Activated naive CD8-positive, alpha-beta T cell treated with anti-CD3 and anti-CD28 coated beads for 36 hours (primary cell): ENCODE measurements at places on chromosomes 16 and 17. TPM values are rescaled to one million over a fixed set of nuclear protein-coding genes. Genes with fewer than 3 reads are reported as not detected.
A peak's percentile ranks its signal among the peaks of the same experiment; 100 is the strongest.

GRCh38 chr17:32584792-32585191 is 98.0 kb downstream of the CDK5R1 start:
- no peak overlapping the region for H3K27ac ChIP-seq
- H3K4me1 ChIP-seq: peaks cover 9% of the 10 kb centered on the region
- H3K27me3 ChIP-seq: no peaks in the 10 kb centered on the region

- H3K4me1 ChIP-seq: peaks cover 7% of the 10 kb centered on the region
- H3K4me3 ChIP-seq: no peak overlapping the region
- H3K36me3 ChIP-seq: no peaks in the 10 kb centered on the region
Measured at GRCh38 chr17:4768298-4768697, 3.4 kb upstream of the TM4SF5 start.

GRCh38 chr17:27577121-27577761 is 53.7 kb upstream of the LGALS9 start:
- H3K4me1 ChIP-seq: peaks cover 72% of the 10 kb centered on the region
- peaks cover 36% of the 10 kb centered on the region for H3K36me3 ChIP-seq
- H3K27ac ChIP-seq: peak overlapping the region; percentile 55
- H3K4me3 ChIP-seq: no peak overlapping the region

DNA sequence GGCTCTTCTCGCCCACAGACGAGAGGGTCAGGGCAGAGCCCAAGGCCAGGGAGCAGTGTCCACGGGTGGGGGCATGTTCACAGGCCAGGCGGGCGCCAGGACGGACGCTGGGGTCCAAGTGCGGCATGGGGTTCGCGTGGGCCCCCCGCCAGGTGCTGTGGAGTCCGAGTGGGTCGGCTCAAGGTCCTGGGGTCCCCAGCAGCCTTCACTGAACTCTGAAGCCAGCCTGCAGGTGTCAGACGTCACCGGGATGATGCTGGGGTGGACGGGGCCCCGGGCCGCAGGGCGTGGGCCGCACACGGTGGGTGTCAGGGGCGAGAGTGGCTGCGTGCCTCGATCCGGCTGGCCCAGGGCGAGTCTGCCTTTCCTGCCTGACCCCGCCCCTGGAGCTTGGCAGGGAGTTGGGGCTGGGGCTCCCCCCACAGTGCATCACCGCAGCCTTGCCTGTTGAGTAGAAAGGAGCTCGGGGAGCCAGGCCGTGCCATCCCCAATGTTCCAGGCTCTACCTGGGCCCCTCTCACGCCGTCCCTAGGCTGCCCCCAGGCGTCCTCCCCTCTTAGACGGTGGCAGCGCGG is 19.0 kb downstream of the CACNA1H start:
- no peak for DNase-seq
- H3K27me3 ChIP-seq: no peaks in the 10 kb centered on the region
- H3K4me1 ChIP-seq: no peaks in the 10 kb centered on the region
- no peak overlapping the region for H3K4me3 ChIP-seq
- H3K36me3 ChIP-seq: no peaks in the 10 kb centered on the region
- no peak overlapping the region for H3K27ac ChIP-seq

DNA sequence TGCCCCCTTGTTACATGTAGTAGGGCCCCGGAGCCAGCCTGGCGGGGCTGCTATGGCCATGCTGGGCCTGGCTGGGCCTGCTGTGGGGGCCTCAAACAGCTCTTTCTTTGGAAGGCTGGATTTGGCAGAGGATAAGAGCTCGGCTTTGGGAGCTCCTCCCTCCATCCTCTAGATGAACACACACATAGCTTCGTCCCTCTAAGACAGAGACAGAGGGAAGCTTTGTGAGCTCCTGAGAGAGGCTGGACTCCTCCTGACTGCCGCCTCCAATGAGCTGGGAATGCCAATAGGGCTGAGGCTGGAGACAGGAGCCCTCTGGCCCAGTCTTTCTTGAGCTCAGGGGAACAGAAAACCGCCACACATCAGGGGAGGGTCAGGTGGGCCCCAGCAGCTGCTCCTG is 37.3 kb upstream of the CDC42EP4 start:
- H3K27ac ChIP-seq: no peak overlapping the region
- H3K27me3 ChIP-seq: no peaks in the 10 kb centered on the region
- DNase-seq: no peak
- H3K36me3 ChIP-seq: no peaks in the 10 kb centered on the region
- H3K4me1 ChIP-seq: no peaks in the 10 kb centered on the region

DNA sequence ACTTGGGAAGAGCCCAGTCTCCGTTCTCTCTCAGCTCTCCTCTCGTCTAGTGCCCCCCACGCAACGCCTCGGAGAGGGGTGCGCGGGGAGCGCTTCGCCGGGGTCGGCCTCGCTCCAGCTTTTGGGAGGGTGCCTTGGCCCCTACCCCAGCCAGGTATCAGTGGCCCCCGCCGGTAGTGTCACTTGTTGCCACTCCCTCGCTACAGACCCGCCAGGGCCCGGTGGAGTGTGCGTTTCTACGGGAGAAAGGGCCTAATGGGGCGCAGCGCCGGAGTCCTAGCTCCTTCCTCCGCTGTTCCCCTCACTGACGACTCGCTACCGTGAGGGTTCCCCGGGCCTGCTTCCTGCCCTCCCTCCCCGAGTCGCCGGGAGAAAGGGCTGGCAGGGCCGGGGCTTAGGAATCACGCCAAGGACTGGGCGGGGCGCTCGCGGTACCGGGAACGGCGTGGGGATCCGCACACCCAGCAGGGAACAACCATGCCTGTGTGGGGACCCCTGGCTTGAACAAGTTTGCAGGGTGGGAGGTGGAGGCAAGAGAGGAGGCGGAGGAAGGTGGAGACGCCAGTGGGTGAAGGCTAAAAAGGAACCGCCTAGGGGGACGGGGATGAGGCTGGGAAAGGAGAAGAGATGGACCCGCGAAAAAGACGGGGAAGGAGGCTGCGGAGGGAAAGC is 997 bp upstream of the CDH11 start:
- no peaks in the 10 kb centered on the region for H3K4me1 ChIP-seq
- H3K36me3 ChIP-seq: no peaks in the 10 kb centered on the region
- H3K27ac ChIP-seq: no peak overlapping the region
- no peak overlapping the region for H3K4me3 ChIP-seq
- H3K27me3 ChIP-seq: peaks cover 53% of the 10 kb centered on the region
- DNase-seq: no peak

- H3K36me3 ChIP-seq: no peaks in the 10 kb centered on the region
- H3K27me3 ChIP-seq: no peaks in the 10 kb centered on the region
- peak overlapping the region; percentile 47 for H3K27ac ChIP-seq
- peak overlapping the region; percentile 82 for H3K4me3 ChIP-seq
Measured at GRCh38 chr17:82050152-82050760, 1.4 kb downstream of the RFNG start.

- no peaks in the 10 kb centered on the region for H3K4me1 ChIP-seq
- H3K27me3 ChIP-seq: peaks cover 4% of the 10 kb centered on the region
- no peak for DNase-seq
Measured at GRCh38 chr17:13704333-13704732, 102.6 kb upstream of the HS3ST3A1 start.

DNA sequence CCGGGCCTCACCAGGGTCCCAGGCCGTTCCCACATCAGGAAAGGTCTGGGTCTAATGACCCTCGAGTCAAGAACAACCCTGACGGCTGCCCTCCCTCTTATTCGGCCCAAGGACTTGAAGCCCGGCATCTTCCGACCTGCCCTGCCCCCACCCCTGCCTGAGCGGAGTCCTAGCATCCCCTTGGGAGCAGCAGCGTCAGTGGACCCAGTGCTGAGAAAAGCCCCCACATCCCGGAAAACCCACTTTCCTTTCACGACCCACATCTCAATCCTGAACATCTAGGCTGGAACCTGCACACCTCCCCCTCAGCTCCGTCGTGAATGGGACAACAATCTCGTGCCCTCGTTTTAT is 769 bp downstream of the TMEM88 start:
- H3K36me3 ChIP-seq: peaks cover 21% of the 10 kb centered on the region
- H3K27me3 ChIP-seq: no peaks in the 10 kb centered on the region
- peaks cover 35% of the 10 kb centered on the region for H3K4me1 ChIP-seq
- no peak for DNase-seq

DNA sequence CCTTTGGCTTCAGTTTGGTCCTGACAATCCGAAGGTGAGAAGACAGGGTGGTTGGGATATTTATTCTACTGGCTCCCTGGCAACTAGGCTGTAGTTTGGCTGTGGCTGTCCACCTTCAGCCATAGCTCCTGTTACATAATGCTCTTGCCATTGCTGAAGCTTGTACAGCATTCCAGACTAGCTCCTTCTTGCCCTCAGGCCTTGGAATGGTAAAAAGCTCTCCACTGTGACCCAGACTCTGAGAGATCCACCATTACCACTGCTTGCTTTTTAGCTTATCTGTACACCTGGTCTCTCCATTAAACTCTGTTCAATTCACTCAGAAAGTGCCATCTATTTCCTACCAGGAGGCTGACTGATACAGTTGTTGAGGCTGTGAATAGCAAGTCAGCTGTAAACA is 231.8 kb upstream of the MON1B start:
- DNase-seq: no peak
- no peaks in the 10 kb centered on the region for H3K4me1 ChIP-seq
- H3K27me3 ChIP-seq: no peaks in the 10 kb centered on the region

- no peak overlapping the region for H3K4me3 ChIP-seq
- peaks cover 4% of the 10 kb centered on the region for H3K4me1 ChIP-seq
- no peak overlapping the region for H3K27ac ChIP-seq
- H3K27me3 ChIP-seq: no peaks in the 10 kb centered on the region
- DNase-seq: peak; percentile 75
Measured at GRCh38 chr16:4330277-4330874, 14.5 kb downstream of the GLIS2 start.

- no peaks in the 10 kb centered on the region for H3K27me3 ChIP-seq
- no peak for DNase-seq
- H3K4me1 ChIP-seq: peaks cover 16% of the 10 kb centered on the region
- H3K4me3 ChIP-seq: no peak overlapping the region
- H3K27ac ChIP-seq: no peak overlapping the region
Measured at GRCh38 chr16:69404275-69404805, 18.5 kb upstream of the TERF2 start.

GRCh38 chr17:63140255-63140654 is 174.2 kb downstream of the TANC2 start:
- peaks cover 1% of the 10 kb centered on the region for H3K36me3 ChIP-seq
- peaks cover 8% of the 10 kb centered on the region for H3K4me1 ChIP-seq
- no peak for DNase-seq

- no peaks in the 10 kb centered on the region for H3K27me3 ChIP-seq
- no peak overlapping the region for H3K4me3 ChIP-seq
- peaks cover 11% of the 10 kb centered on the region for H3K4me1 ChIP-seq
- no peak overlapping the region for H3K27ac ChIP-seq
Measured at GRCh38 chr17:81228420-81228819, 5.7 kb upstream of the CEP131 start.

DNA sequence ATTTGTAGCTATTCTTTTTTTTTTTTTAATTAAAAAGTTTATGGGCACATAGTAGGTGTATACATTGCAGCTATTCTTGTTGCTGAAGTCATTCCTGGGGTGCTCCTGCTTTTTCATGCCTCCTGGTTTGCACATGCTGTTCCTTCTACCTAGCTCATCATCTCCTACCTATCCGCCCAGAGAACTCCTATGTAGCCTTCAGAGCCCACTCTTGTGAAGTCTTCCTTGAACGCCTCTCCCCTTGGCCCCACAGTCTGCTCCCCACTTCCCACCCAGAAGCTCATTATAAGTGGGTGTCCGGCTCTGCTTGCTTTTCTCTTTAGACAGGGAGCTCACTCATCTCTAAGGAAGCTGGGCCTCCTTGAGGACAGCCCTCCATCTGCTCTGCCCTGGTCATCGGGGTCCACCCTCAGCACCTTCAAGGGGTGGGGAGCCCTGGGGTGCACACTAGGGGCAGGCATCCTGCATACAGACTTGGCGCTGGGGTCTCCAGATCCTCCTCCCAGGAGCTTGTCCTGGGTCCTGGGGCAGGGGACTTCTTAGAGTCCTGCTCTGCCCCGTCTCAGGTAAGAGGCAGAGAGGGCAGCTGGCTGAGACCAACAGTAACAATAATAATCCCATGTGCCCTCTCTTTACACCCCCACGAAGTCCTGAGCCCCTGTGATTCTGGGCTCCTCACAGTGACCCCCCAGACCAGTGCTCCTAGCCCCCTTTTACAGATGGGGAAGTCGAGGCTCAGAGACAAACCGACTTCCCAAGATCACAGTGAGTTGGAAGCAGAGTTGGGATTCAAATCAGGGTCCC is 3.5 kb upstream of the B9D1 start:
- peaks cover 22% of the 10 kb centered on the region for H3K4me1 ChIP-seq
- H3K36me3 ChIP-seq: no peaks in the 10 kb centered on the region
- no peak overlapping the region for H3K4me3 ChIP-seq

DNA sequence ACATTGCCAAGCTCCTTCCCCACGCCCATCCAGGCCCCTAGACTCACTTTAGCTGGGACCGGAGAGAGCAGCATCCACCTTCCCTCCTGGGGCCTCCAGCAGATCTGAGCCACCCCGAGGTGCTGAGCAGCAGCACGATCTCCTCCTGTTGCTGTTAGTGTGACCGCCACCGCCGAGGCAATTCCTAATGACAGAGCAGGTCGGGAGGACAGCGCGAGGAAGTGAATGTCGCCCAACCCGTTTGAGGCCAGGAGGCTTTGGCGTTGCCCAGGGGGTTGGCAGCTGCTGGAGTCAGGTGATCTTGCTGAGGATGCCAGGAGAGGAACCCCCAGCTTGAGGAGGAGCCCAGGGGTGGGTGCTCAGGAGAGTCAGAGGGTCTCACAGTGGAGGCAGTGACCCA is at the start of gene RNF222:
Gene RNF222, minus strand, starts transcription at position 192 of the 400 bp plus-strand sequence. CDS start 4,366 bp downstream, outside the sequence.
- H3K4me3 ChIP-seq: no peak within 1 kb of the TSS
- no peak within 1 kb of the TSS for H3K27ac ChIP-seq
- H3K4me1 ChIP-seq: peaks cover 9% of the 10 kb centered on the region
- peaks cover 17% of the 10 kb centered on the region for H3K27me3 ChIP-seq
- DNase-seq: no peak

GRCh38 chr17:36858119-36859002 is 78.9 kb upstream of the LHX1 start:
- no peak overlapping the region for H3K27ac ChIP-seq
- no peak for DNase-seq
- no peaks in the 10 kb centered on the region for H3K36me3 ChIP-seq
- H3K27me3 ChIP-seq: peaks cover 4% of the 10 kb centered on the region
- H3K4me3 ChIP-seq: no peak overlapping the region

GRCh38 chr16:717450-718245 is 2.7 kb downstream of the METRN start:
- H3K27ac ChIP-seq: no peak overlapping the region
- no peak overlapping the region for H3K4me3 ChIP-seq
- H3K4me1 ChIP-seq: peaks cover 20% of the 10 kb centered on the region

Gene NXN
- total RNA-seq: 0.48 TPM

Gene ZDHHC1
- total RNA-seq: 1.2 TPM

Gene NSRP1
- total RNA-seq: 29.7 TPM

Gene MILR1
- total RNA-seq: 0.68 TPM

Gene MYH2
- not detected for total RNA-seq

Gene GRAPL
- 3.1 TPM for total RNA-seq

Gene LCMT1
- 44.1 TPM for total RNA-seq

Gene CRK
- total RNA-seq: 14.0 TPM

Gene ALOX12
- total RNA-seq: not detected

Gene SEPTIN1
- total RNA-seq: 162 TPM
